Esophagus muscularis mucosa (tissue), 4 donors: ENCODE measurements at places on chromosomes 4 and X.

- no peak for DNase-seq
Observed at GRCh38 chrX:140948827-140949226, 53.6 kb upstream of the SPANXB1 start.

- no peak for DNase-seq
Observed at GRCh38 chr4:140673729-140674128, 82.5 kb downstream of the TBC1D9 start.

GRCh38 chr4:48027653-48028052 lies 11.1 kb downstream of the NIPAL1 start:
- DNase-seq = no peak

DNA sequence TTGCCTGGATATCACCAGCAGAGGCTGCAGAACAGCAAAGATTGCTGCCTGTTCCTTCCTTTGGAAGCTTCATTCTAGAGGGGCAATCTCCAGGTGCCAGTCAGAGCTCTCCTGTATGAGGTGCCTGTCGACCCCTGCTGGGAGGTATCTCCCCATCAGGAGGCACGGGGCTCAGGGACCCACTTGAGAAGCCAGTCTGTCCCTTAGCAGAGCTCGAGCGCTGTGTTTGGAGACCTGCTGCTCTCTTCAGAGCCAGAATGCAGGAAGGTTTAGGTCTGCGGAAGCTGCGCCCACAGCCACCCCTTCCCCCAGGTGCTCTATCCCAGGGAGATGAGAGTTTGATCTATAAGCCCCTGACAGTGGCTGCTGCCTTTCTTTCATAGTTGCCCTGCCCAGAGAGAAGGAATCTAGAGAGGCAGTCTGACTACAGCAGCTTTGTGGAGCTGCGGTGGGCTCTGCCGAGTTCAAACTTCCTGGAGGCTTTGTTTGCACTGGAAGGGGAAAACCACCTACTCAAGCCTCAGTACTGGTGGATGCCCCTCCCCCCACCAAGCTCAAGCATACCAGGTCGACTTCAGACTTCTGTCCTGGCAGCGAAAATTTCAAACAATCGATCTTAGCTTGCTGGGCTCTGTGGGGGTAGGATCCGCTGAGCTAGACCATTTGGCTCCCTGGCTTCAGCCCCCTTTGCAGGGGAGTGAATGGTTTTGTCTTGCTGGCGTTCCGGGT lies 57.9 kb downstream of the DKK2 start:
- DNase-seq = no peak

GRCh38 chrX:49958727-49959485 lies 36.5 kb downstream of the CLCN5 start:
- no peak for DNase-seq

- DNase-seq = no peak
Observed at GRCh38 chr4:20423420-20423819, 171.7 kb downstream of the SLIT2 start.

- no peak for DNase-seq
Observed at GRCh38 chr4:78185117-78185516, 128.0 kb downstream of the FRAS1 start.
